ENCODE measurements at places on chromosomes 7 and 10.

DNA sequence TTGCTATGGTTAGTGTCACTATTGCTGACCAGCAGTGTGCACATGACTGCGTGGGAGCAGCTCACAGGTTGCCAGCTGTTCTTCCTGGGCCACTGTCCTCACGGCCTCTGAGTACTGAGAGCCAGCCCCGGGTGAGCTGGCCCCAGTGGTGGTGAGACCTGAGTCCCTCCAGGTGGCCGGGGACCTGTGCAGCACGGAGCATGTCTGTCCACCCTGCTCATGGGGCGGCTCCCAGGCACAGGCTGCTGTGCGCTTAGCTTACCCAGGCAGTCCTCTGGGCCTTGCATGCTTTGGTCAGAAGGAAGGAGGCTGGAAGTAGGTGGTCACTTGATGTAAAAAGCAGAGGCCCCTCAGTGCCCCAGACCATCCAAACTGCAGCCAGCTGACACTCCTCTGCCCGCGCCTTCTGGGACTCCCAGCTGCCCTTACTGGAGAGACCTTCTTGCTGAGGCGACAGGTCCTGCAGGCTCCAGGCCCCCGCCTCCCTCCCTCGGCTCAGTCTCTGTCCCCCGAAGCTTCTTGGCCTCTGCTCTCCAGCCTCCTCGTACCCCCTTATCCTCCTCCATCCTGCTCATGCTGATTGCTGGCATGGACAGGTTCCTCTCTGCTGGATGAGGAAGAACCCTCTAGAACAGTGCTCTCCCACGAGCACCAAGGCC is 30.9 kb upstream of the DPYSL4 start:
- no peak for DNase-seq

GRCh38 chr10:125575843-125576242 is 107.1 kb downstream of the TEX36 start:
- DNase-seq = no peak

- DNase-seq = no peak
These were observed 322.4 kb upstream of the GHITM start for GRCh38 chr10:83816942-83817341.

DNA sequence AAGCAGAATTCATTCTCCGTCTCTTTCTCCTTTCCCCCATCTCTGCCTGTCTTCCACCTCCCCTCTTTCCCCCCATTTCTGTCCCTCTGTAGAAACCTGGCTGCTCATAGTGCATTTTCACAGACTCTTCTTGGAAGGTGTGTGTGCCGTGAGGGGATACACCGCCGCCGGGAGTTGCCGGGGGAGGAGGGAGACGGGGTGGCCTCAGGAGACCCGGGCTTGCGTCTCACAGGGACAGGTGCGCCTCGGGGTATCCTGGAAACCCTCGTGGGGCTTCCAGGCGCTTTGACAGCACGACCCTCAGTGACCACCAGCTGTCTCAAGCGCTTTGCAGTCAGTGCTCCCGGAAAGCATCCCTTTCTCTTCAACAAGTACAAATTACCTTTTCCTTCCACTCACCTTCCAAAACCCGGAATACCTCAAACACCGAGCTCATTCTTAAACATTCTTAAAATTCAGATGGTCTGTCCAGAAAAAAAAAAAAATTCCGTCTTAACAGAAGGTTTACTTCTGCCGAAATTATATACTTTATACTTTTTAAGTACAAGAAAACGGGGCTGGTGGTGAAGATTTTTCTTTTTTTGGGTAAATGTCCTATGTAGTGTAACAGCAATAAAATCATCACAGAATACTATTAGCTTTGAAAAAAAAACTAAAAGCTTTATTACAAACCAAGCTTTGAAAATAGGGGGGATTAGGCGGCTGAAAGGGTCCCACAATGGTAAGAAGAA is 8.2 kb downstream of the EMX2 start:
- no peak for DNase-seq

DNA sequence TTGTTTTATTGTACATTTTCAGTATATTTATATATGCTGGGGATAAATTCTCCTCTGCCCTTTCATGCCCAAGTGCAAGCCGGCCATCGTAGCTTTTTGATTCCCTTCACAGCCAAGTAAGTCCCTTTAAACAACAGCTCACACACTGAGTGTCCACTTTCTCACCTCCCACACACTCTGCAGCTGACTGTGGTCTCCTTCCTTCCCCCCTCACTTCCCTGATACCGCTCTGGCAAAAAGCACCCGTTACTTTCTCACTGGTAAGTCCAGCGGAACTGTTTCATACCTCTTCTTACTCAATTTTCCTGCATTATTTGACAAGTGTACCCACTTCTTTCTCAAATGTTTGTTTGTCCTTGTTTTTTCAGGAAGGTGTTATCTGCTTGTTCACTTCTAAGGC is 35.2 kb downstream of the MGAM start:
- DNase-seq = peak; percentile 71

All from suppressor macrophage treated with lipopolysaccharide for 4 hours (primary cell).